Natural killer cell treated with Interleukin-12 subunit alpha and Interleukin-12 subunit beta and Interleukin-15 and Interleukin-18, amount 100 ng/mL, for 72 hours (primary cell): ENCODE measurements at places on chromosomes 7 and 10. TPM values are rescaled to one million over a fixed set of nuclear protein-coding genes. Genes with fewer than 3 reads are reported as not detected.

The IL15RA gene
- total RNA-seq = 125 TPM

The GCK gene
- 0.24 TPM for total RNA-seq

The ADIRF gene
- not detected for total RNA-seq

The PNLIPRP1 gene
- not detected for total RNA-seq

The PLXNA4 gene
- 0.14 TPM for total RNA-seq

The ZNF853 gene
- 1.0 TPM for total RNA-seq

The FOXI2 gene
- total RNA-seq = not detected

The SLC13A1 gene
- not detected for total RNA-seq

The TAS2R4 gene
- 0.69 TPM for total RNA-seq

The ZNF438 gene
- total RNA-seq = 1.9 TPM

The MLXIPL gene
- 0.43 TPM for total RNA-seq

The SEMA3E gene
- total RNA-seq = not detected

The GARS1 gene
- total RNA-seq = 200 TPM

The STK31 gene
- 0.52 TPM for total RNA-seq

The RSU1 gene
- total RNA-seq = 200 TPM

The TWIST1 gene
- not detected for total RNA-seq

The FAM131B gene
- total RNA-seq = 2.9 TPM

The ACTR3C gene
- 2.9 TPM for total RNA-seq

The GRID2IP gene
- total RNA-seq = 0.29 TPM

The CC2D2B gene
- total RNA-seq = 0.57 TPM

The HSPA12A gene
- total RNA-seq = 0.08 TPM

The LIPN gene
- not detected for total RNA-seq

The CCL26 gene
- total RNA-seq = not detected

The SRPK2 gene
- 39.1 TPM for total RNA-seq

The KCP gene
- total RNA-seq = 1.1 TPM

The ADCY1 gene
- total RNA-seq = 1.4 TPM

The COX19 gene
- 17.2 TPM for total RNA-seq

The TNS3 gene
- 0.50 TPM for total RNA-seq

The TFPI2 gene
- not detected for total RNA-seq

The KAZALD1 gene
- not detected for total RNA-seq

The UNC5B gene
- 0.08 TPM for total RNA-seq

The SLC29A4 gene
- total RNA-seq = 0.11 TPM

The ZNF316 gene
- 28.3 TPM for total RNA-seq

The CXCL12 gene
- total RNA-seq = 2.0 TPM

The MMD2 gene
- not detected for total RNA-seq

The LRMDA gene
- total RNA-seq = 0.92 TPM
